ENCODE measurements at places on chromosomes 7 and 10.

DNA sequence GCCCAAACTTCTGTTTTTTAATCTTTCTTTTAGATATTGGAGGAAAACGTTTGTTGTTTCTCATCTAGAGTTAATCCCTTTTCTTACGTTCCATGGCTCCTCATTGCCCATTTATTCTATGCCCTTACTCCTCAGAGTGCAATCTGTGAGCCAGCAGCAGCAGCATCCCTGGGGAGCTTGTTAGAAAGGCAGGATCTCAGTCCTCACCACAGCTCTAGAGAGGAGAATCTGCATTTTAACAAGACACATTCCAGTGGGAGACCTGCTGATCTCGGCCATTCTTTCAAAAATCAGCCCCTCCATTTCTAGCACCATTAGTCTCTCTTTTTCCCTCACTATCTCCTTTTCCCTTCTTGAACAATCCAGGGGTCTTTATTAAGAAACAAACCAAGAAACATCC lies 84.4 kb upstream of the NOBOX start:
- no peak for DNase-seq

DNA sequence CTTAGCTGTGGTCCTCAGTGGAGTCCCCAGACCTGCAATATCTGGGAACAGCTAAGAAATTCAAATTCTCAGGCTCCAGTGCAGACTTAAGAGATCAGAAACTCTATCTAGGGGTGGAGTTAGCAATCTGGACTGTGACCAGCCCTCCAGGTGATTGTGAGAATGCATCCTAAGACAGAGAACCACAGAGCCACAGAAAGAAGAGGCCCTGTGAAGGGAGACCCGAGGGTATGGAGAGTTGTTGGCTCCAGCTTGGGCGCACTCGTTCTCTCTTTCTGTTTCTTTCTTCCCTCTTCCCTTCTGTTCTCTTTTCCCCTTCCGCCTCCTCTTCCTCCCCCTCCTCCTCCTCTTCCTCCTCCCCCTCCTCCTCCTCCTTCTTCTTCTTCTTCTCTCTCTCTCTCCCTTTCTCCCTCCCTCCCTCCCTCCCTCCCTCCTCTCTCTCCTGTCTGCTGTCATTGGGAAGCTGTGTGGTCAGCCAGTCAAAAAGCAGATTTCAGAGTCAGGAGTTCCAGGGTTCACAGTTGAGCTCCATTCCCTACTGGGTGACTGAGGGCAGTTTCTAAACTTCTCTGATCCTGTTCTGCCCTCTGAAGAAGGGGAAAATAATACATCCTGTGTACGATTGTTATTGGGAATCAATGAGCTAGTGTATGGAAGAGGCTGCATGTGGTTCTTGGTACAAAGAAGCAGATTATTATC lies 62.1 kb upstream of the STEAP1B start:
- no peak for DNase-seq

GRCh38 chr10:100645091-100645490 lies 100.3 kb upstream of the PAX2 start:
- no peak for DNase-seq

DNA sequence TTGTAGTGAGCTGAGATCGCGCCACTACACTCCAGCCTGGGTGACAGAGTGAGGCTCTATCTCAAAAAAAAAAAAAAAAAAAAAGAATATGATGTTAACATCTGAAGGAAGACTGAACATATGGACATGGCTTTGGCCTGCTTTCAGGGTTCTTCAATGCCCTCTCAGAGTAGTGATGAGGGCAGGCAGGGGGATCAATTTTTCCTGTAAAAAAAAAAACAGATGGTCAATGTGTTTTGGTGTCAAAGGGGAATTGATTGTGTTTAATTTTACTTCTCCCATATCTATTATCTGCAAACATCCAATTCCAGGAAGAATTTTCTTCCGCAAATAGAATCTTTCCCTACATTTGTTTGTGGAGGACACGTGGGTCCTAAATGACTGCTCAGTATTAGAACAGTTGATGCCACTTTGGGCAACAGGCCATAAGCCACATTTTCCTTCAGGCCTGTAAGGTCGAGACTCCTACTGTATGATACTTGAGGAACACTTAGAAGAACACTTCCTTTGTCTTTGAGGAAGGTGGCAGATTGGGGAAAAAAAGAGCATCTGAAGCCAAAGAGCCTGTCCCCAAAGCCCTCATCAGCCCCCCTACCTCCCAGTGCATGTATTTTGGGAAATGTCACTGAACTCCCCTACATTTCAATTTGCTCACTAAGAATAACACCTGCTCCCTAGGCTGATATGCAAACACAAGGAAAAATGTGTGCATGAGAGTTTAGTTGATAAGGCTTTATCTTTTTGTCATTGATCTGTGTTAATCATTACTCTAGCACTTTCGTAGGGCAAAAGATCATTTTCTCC lies 28.3 kb downstream of the MGAM2 start:
- no peak for DNase-seq

DNA sequence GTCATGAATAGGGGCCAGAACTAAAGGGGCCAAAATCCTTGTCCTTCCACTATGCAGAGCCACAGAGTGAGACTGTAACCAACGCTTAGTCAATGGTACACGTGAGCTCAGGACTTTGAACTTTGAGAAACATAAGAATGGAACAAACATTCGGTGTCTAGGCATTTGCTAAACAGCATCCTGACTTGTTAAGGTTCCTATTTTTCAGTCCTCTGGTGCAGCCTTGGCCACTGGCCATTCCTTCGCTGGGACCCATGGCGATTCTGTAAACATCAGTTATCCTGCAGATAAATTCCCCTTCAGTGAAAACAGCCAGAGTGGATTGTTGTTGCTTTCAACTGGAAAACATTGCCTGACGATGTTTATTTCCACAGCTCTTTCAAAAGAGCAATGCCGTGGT lies 266.8 kb downstream of the SORCS1 start:
- DNase-seq: no peak

DNA sequence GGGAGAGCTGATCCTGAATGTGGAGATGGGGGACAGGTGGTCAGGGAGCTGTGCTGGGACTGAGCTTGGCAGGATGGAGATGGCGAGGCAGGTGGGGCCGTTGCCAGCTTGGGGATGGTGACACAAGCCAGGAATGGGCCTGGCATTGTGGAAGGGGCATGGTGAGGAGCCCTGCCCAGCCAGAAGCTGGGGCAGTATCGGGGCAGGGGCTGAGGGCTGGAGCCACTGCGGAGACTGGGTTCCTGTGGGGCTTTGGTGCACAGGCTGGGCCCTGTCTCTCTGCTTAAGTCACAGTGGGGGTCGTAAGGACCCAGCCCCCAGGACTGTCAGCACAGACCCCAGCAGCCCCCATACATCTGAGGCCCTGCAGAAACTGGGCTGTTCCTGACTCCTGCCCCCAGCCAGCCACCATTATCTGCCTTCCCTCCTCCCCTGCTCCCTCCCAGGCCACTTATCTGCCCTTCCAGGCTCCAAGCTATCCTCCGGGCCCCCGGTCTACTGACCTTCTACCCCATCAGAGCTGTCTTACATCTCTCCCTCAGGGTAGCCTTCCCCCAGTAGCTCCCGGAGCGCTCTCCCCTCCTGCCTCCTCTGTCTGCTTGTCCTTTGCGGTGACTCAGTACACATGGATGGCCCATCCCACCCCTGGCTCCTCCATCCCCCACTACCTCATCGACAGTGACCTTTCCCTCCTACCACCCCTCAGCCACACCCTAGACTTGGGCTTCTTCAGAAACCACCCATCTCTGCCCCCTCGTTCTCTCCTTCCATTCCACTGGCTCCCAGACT lies 44.2 kb downstream of the PPIF start:
- DNase-seq: no peak

DNA sequence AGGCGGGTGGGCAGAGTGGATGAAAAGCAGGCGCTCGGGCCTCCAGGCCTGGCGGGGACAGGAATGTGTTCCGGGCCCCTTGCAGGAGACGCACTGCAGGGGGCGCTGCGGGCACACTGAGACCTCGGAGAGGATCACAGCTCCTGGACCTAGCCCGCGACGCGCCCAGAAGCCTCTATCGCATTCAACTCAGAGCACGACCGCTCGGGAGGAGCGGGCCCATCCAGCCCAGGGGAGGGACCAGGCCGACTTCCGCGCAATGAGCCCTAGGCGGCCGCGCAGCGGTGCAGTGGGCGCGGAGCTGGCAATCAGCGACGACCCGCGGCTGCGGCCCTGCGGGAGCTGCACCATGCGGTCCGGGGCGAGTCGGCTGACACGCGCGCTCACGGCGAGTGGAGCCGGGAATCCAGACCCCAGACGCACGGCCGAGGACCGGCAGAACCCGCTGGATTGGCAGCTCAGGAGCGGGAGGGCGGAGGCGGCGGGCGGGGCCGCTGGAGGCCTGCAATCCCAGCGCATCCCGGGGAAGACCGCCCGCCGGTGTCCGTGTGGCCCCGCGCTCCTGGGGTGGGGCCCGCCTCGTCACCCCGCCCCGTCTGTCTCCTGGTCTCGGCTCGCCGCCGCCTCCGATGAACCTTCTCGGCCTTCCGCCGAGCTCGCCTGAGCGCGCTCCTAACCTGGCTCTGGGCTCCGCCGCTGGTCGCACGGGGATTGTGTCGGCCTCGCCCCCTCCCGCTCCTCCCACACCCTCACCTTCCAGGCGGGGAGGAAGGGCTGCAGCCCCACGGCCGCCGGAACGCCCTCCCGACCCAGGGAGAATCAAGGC lies 33.5 kb upstream of the GRID1 start:
- DNase-seq: peak; percentile 90

DNA sequence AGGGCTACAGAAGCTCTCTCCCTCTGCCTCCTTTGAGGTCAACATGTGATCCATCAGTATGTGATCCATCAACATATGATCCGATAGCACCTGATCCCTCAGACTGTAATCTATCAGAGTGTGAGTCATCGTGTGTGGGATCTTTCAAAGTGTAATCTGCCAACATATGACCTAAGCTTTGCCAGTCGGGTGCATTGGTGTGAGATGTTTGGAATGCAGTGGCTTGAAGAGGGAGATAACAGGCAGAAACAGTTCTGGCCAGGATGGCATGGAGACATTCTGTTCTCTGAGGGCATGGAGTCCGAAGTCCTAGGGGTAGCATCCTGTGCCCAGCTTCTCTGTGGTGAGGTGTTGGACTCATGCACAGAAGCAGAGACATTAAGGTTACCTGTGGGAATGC lies 217.7 kb upstream of the ETV1 start:
- DNase-seq: no peak

GRCh38 chr7:121085922-121086321 lies 97.4 kb downstream of the CPED1 start:
- no peak for DNase-seq

DNA sequence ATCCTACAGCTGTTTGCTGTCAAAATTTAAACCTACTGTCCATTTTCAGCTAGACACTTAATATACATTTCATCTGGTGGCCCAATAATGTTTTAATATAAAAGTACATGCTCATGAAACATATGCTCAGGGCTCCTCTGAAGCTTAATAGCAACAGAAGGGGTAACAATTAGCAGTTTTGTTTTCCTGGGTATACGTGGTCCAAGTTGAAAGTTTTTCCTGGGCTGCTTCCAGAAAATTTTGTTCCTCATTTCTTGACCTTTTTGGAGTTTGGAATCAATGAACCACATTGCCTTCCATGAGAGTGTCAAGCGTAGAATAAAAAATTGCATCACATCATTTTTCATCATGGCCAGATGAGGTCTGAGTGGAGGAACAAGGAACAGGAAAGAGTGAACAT lies 537.3 kb upstream of the MGMT start:
- DNase-seq: no peak

GRCh38 chr10:82221601-82222149 lies 346.7 kb downstream of the NRG3 start:
- DNase-seq: no peak

DNA sequence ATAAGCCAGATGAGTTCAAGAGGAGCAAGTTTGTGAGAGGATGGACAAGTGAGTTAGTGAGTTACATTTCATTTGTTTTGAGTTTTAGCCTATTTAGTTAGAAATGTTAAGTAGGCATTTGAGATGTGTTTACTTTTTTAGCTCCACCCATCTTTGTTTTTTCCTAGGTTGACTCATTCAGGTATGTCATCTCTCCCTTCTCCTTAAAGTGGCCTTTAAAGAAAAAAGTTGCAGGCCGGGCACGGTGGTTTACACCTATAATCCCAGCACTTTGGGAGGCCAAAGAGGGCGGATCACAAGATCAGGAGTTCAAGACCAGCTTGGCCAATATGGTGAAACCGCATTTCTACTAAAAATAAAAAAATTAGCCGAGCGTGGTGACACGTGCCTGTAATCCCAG lies 71.2 kb downstream of the BMPR1A start:
- no peak for DNase-seq

- no peak for DNase-seq
Measured at GRCh38 chr7:50296799-50297198, 7.7 kb upstream of the IKZF1 start.

DNA sequence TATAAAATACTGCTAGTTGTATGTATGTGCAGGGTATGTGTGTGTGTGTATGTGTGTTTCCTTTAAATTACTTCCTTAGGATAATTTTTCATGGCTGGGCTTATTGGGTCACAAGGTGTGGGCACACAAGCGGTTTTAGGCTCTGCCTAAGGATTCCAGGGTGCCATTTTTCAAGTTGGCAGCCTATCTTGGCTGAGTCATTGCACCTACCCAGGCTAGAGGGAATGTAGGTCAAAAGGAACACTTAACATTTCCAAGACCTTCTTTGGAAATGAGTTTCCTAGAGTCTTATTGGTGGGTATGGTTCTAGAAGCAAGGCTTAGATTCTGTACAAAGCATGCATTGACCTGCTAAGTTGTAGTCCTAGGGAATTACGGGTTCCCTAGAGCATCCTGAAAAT lies 642.1 kb downstream of the LRMDA start:
- no peak for DNase-seq

GRCh38 chr10:44316187-44316921 lies 68.5 kb downstream of the CXCL12 start:
- no peak for DNase-seq

GRCh38 chr7:26688936-26689506 lies 175.4 kb downstream of the SKAP2 start:
- DNase-seq: no peak

DNA sequence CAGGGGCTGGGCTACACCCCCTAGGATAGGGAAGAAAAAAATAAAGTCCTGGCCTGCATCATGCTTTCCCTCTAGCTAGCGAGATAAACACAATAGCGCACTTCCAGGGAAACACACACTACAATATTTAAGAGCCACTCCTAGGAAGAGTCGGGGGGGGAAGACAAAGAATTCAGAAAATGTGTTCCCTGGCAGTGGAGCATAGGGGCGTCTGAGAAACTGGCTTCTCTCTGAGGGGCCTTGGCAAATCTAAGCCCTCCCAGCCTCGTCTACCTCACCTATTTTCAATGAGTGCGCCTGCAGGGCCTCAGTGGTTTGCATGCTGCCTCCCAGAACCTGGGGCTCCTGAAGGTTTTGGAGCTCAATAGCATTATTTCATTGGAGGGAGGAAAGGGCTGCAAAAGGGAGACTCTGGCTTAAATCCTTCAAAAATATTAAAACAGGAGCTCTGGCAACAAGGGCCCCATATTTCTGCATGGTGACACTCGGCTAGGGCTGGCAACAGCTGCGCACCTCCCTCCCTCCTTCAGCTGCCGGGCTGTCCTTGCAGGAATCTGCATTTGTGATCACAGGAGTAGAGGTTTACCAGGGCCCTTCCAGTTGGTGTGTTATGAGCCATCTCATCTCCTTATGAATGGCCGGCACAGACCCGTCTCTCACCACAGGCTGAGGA lies 10.8 kb downstream of the ANXA11 start:
- DNase-seq: no peak
